ENCODE measurements at places on chromosomes 11 and 22.

GRCh38 chr22:37607010-37607934 is 1.4 kb upstream of the GGA1 start:
- DNase-seq, result peak; percentile 38

DNA sequence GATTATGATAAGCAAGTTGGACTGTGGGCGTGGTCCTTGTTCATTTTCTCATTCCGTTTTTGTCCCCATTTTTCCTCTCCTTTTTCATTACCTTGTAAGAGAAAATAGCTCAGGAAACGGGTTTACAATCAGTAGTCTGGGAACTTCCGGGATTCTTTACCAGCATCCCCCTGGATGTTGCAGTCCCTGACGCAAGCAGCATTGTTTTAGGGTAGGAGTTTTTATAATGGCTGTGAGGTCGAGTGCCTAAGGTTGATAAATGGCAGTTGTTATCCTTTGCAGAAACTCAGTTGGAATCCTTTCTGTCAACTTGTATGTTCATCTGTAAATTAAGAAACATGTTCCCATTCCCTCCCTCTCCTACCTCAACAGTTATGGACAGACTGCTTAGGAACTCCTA is 68.3 kb downstream of the ARHGEF12 start:
- DNase-seq, result no peak

GRCh38 chr11:83004746-83005556 is 66.7 kb downstream of the RAB30 start:
- peak; percentile 29 for DNase-seq

GRCh38 chr11:111978028-111978771 is 41.1 kb downstream of the DIXDC1 start:
- no peak for DNase-seq

GRCh38 chr11:11416502-11416901 is 63.5 kb upstream of the CSNK2A3 start:
- no peak for DNase-seq

GRCh38 chr22:20578192-20578591 is 70.8 kb downstream of the MED15 start:
- no peak for DNase-seq

- no peak for DNase-seq
These were observed 39.9 kb downstream of the PTPRJ start for GRCh38 chr11:48020092-48020755.

All from NCI-H2081 treated with DMSO at 0.1 percent for 48 hours (cell line).